ENCODE measurements at places on chromosomes 2 and 18.

GRCh38 chr18:12963069-12963468, 15.3 kb downstream of the SEH1L start:
- no peak for DNase-seq

DNA sequence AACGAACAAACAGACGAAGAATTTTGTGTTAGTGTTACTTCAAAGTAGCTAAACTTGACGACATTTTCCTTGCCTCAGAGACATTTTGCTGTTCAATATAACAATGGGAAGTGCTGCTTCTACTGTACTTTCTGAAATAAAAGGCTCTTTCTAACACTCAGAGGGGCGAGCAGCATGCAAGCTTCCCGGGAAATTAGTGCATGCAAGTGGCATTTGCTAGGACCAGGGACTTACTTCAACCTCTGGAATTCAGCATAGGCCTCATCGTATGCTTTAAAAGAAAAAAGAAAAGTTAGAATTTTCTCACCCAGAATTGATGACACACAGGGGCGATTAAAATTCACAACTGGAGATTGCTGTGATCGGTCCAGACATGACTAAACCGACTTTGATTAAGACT, 62.5 kb upstream of the LPIN2 start:
- DNase-seq = no peak

DNA sequence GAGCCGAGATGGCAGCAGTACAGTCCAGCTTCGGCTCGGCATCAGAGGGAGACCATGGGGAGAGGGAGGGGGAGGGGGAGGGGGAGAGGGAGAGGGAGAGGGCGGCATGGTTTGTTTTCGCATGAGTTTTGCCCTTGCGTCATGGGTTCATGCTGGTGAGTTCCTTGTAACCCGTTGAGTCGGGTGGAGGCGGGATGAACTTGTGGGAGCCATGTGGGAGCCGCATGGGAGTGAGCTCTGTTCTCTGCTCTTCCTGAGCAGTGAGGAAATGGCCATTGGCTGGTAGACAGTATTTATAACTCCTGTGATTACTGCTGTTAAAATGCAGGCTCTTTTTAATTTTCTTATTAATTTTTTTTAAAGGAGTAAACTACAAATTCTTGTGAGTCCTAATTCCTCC, 108.0 kb downstream of the CEP192 start:
- no peak for DNase-seq

DNA sequence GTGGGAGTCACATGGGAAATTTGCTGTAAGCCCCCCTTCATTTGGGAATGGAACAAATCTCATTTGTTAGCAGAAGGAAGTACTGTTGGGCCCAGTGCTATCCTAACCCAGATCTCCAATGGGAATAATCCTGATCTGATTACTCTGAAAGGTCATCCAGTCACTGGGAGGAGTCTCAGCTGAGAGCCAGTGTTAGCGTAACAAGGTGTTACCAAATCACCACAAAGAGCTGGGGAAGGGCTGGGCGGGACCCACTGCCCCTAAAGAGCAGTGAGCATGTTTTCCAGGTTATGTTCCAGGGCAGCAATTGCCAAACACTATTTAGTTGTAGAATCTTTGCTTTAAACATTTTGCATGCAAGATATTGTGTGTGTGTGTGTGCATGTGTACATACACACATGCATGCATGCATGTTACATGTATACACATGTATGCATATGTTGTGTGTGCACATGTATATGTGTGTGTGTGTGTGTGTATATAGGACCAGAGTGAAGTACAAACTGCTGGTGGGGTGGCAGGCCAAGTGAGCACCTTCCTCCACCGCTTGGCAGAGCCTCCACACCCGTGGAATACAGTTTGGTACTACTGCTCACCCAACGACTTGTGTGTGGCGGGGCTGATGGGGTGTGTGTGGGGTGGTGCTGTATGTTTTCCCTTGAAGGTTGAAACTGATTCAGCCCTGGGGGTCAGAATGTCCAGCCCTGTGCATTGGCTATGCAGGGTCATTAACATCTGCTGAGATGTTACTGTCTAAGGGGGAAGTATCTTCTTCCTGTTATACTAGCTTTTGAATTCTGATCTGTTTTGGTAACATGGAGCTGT, 15.2 kb downstream of the INPP5D start:
- DNase-seq = no peak

GRCh38 chr2:120539937-120540718, 194.2 kb downstream of the INHBB start:
- no peak for DNase-seq

DNA sequence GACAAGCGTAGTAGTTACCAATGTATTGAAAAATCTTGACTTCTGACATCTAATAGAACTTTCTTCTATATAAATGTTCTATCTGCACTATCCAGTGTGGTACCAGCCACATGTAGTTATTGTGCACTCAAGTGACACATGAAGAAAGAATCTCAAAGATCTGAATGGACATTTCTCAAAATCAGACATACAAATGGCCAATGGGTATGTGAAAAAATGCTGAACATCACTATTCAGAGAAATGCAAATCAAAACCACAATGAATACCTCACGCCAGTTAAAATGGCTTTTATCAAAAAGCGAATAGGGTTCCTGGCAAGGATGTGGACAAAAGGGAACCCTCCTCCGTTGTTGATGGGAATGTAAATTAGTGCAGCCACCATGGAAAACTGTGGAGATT, 37.5 kb upstream of the SMCHD1 start:
- no peak for DNase-seq

GRCh38 chr2:102107741-102108070, 34.8 kb upstream of the IL1R1 start:
- DNase-seq = no peak

GRCh38 chr18:63444580-63444979, 22.3 kb upstream of the VPS4B start:
- DNase-seq = no peak

DNA sequence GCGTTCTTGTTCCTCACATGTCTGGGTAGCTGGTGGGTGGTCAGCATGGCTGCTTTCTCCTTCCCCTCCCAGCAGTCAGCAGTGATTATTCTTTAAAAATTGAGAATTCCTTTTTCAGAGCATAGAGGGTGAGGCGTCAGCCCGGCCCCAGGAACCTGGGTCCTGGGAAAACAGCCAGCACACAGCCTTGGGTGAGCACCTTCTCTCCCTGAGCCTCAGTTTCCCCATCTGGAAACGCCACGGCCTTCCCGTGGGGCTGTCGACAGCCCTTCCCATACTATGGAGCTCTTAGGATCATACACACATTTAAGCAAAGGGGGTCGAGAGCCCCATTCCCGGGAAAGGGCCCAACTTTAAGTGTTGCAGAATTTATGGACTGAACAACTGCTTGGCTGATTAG, 73.5 kb downstream of the SH3RF3 start:
- no peak for DNase-seq

DNA sequence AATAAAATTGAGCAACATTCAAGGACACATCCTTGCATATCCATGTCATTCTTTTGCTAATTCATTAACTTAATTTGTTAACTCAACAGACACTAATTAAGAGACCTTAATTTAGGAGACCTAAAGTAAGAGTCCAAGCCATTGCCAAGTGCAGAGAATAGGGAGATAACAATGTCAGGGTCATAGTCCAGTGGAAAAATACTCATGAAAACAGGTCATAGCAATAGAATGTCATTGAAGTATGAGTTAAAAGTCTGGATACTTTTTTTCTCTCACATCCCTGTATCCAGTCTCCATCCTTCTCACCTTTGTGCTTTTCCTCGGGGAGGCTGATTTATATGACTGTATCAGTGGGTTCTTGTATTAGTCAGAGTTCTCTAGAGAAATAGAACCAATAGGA, 26.6 kb upstream of the DPP4 start:
- DNase-seq = no peak

- DNase-seq = no peak
Measured at GRCh38 chr2:12507295-12507694, 209.4 kb upstream of the TRIB2 start.

- no peak for DNase-seq
Measured at GRCh38 chr2:222526480-222527277, 102.3 kb downstream of the SGPP2 start.

DNA sequence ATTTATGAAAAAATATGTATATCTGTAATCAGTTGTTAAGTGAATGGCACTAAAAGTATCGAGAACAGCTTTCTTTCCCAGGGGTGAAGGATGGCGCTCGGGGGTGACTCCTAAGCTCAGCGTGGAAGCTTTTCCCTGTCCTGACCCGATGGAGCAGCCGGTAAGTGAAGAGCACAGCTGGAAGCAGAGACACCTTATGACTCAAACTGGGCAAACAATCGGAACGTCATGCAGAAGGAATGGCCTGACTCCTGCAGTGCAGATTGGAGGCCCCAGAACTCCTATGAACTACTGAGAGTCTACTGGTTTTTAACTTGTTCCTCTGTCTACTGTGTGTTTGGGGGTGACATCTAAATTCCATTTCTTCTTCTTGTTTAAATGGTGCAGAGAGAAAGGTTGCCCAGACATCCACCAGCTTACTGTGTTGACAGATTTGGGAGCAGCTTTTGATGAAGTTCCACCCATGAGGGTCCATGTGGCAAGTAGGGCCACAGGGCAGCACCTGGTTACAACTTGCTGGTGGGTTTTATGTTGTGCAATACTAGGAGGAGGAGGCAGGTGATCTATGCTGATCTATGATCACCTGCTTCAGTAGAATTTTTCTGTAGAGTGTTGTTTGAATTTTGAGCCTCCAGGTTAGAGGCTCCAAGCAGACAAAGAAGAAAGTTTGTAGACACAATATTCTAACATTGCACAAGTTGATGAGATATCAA, 52.8 kb upstream of the TMEM182 start:
- DNase-seq = no peak

DNA sequence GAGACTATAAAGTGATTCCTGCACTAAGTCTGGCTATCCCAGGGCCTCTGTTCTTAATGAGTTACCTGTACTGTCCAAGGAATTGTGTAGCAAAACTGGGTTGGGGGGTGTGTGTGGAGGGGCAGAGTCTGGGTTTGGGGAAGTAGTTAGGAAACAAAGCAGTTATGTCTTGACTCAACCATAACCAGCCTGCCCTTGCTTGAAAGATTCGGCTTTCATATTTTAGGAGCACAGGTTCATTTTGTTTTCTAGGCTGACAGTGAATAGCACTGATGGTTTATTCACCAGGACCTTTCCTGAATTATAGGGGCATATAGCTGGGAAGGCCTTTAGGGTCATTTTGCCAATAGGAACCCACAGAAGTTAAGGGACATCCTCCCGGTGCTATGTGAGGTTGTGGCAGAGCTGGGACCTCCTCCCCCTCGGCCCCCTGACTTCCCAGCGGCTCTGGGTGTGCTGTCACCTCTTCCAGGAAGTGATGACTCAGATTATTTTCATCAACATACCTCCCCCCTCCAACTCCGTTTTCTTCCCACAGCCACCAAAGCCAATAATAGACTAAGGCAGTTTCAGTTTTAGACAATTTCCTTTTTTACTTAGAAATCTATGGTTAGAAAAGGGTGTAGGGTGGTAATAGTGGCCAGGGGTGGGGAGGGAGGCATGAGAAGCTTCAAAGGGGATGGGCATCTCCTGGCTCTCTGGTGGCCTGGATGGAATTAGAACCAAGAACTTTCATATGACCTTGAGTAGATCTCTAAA, 44.8 kb downstream of the SETBP1 start:
- DNase-seq = no peak

DNA sequence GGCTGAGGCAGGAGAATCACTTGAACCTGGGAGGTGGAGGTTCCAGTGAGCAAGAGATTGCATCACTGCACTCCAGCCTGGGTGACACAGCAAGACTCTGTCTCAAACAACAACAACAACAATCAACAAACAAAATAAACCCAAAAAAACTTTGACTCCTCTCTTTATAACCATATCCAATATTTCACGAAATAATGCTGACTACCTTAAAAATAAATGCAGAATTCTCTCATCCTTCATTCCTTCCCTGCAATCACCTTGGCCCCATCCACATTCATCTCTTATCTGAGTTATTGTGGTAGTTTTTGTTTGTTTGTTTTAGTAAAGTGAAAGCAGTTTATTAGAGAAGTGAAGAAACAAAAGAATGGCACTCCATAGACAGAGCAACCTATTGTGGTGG, 3.2 kb downstream of the PTPRN start:
- no peak for DNase-seq

DNA sequence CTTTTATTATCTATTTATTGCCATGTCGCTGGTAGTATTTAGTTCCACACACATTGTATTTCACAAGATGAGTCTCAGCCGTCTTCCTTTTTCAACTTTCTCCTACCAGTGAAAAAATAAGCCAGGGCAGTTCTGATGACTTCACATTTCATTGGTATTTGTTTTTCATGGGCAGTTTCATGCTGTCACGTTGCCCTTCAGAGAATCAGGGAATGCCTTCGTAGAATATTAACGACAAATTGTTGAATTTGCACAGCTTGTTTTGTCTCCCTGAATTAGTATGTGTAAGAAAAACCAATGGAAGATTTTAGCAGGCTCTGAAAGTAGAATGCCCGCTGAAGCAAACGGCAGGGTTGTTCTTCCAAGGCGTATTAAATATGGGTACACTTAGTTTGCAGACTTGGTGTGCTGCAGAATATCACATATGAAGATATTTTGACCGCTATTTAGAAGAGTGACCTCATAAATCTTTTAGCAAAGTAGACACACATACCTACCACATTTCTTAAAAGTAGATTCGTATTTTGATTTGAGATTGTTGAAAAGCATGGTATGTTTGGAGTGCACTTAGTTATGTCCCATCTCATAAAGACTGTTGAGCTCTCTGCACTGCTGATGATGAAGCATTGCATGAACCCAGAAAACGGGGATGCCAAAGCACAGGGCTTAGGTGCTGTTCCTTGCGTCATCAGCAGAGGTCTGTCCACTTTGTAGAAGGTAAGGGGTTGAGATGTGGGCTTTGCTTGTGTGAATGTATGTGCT, 2.9 kb downstream of the NEDD4L start:
- DNase-seq = no peak

DNA sequence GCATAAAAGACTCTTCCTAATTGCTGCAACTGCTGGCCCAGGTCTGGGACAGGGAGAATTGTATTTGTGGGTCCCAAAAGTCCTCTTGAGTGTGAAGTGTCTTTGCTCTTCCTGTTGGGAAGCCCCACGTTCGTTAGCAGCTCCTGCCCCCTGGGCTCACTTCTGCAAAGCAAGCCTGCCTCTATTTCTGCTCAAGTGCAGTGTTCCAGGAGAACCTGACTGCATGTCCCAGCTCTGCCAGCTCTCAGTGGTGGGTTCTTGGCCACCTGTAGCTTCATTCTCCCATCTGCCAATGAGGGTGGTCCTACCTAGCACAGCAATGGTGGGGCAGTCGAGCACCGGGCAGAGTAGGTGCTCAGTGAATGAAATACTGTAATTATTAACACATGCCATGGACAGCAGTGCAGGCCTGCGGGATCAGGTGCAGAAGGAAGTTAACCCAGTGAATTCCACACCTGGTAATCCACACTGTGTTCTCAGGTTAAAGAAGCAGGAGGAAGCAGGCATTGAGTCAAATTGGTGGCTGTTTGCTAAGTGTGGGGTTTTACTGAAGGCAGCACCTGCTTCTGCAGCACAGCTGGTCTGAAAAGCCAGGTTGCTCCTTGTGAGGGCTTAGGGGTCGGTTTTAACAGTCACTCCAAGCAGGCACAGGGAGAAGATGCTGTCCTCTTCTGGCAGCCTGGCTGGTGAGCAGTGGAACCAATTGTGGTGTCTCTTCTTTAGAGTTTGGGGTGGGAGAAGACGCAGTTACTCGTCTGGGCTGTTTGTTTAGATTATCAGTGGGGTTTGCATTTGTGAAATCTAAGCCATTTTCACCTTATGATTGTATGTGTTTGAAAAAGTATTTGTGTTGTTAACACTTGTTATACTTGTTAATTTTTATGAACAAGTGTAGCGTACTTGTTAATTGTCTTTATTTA, 54.3 kb downstream of the DGKD start:
- no peak for DNase-seq

All from stimulated activated CD8-positive, alpha-beta memory T cell treated with anti-CD3 and anti-CD28 coated beads, Interleukin-15, amount 100 ng/mL, for 24 hours (primary cell).